ENCODE measurements at places on chromosomes 5 and 9.

DNA sequence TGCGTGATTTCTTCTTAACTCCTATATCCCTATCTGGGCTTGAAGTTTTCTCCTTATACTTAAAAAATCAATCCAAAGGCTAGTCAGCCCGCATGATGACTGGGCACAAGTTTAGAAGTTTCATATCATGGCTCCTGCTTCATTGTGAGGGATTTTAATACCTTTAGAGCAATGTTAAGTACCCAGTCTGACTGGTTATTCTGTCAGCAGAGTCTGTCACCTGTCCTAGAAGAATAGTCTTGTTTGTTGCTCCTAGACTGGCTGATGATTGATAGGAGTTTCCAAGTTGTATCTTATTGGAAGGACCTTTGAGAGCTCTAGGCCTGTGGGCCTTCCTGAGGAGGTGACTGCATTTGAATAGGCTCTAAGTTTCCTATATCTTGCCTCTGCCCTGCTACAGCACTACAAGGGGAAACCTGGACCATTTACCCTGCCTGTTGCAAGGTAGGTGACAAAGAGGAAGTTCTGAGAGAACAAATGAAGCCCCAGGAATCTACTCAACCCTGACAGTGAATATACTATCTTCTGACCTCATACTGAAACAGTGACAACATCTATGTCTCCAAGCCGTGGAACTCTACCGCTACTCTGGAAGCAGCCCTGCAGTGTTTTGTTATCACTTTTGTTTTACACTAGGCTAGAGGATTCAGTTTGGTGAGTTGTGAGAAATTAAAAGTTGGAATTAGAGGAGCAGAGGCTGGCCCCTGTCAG is 66.5 kb downstream of the F2RL2 start:
- no peak for DNase-seq

DNA sequence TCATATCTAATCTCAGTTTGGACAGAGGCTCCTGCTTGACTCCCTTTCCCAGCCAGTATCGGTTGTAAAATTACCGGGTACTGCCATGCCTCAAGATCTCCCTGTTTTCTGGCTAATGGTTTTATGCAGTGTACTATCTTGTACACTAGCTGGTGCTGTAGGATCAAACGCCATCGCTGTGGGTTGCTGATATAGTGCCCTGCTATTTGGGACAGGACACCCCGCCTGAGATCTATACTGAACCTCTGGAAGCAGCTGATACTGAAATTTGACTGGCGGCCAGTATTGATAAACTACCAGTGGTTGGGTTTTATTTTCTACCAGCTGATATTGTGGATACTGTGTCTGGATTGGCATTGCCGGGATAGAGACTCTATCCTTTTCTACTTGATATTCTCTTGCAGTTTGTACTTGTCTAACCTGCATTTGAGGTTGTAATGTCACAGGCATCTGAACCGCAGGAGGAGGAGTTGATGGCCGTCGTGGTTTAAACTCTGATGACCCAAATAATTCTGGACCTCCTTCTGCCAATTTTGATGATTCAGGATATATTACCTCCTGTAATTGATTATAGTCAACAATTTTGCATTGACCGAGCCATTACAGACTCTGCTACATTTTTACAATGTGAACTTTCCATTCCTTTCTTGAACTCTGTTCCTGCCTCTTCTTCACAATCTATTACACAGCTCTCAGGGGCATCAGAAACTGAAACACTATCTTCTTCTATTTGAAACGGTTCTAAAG is 112.5 kb upstream of the LARP1 start:
- DNase-seq = no peak

- peak; percentile 4 for DNase-seq
These were observed 67.5 kb upstream of the MAMDC2 start for GRCh38 chr9:69976152-69976551.

DNA sequence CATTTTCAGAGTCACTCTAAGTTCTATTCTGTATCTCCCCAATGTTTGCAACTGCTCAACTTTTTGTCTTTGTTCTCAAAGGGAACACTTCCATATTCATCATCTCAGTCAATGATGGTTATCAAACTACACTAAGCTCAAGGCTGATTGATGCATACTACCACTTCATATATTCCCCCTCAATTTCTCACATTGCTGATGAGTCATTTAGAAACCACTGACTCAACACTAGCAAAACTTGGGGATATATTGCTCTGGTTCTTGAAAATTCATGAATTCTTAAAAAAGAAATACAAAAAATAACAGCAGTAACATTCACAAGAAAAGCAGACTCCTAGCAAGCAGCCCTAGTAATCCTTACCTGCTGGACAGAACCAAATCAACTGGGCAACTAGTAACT is 52.2 kb downstream of the ABHD17B start:
- DNase-seq = no peak

GRCh38 chr5:160272889-160273288 is 39.5 kb downstream of the CCNJL start:
- DNase-seq = no peak

DNA sequence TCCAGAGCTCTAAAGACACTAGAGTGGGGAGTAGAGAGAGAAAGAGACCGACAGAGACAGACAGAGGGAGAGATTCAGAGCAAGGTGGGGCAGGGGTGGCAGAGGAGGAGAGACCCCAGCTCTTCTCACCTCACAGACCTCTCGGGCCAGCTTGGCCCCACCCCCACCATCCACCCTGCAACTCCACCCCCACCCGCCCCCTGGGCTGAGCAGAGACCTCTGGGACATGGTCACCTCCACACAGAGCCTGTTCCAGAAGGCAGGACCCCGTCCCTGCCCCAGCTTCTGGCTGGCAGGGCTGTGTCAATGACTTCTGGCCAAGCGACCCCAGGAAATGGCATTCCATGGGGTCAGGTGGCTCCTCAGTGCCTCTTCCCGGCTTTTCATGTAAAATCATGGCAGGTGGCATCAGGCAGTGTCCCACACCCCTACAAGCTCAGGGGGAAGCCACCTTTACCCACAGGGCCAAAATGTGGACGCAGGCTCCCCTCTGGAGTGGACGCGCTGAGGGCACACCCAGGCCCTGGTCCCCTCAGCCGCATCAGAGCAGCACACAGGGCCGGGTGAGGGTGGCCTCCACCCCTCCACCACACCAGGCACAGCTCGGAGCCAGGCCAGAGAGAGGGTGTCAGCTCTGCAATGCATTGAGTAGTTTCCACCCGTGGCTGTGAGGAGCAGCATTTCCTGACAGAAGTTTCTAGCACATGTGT is 131.2 kb upstream of the LPCAT1 start:
- no peak for DNase-seq

DNA sequence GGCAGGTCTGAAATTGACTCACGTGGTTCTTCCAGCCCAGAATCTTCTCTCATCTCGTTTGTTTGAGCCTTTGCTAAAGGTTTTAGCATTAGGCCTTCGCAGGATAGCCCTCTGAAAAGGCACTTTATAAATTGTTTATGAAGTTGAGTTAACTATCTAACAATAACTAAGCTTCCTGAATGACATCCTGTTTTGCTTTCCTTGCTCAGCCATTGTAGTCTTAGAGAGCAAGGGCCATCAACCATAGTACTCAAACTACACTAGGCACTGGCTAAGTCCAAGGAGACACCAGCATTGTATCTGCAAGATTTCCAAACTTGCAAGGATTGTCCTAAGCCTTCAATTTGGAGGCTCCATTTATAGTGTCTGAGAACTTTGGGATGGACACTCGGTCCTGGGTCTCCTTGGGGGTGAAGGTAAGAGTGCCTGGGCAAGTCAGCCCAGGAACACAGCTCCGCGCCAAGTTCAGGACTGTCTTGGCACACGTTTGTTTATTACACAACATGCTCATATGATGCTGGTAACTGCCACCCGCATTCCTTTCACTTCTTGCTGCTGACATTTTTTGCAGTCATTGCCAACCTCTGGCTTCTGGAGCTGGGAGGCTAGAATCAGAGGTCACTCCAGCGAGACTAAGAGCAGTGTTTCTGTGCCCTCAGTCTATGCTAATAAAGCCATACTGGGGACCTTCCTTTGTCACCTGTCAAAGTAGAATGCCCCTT is 151.1 kb downstream of the ESM1 start:
- DNase-seq = no peak

DNA sequence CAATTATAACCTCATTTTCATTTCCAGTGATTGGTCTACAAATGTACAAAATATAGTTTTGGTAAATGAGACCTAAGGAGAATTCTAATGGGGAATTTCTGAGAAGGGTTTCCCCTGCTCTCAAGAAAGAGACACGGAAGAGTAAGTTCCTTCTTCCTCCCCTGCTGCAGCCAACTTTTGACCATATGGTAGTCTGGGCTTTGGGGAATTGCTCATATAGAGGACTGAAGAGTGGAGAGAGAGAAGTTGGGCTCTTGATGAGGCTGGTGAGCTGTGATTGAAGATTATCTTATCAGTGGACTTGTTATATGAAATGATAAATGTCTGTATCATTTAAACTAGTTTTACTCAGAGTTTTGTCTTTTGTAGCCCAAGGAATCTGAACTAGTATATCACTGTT is 4.3 kb upstream of the LNPEP start:
- DNase-seq = no peak

DNA sequence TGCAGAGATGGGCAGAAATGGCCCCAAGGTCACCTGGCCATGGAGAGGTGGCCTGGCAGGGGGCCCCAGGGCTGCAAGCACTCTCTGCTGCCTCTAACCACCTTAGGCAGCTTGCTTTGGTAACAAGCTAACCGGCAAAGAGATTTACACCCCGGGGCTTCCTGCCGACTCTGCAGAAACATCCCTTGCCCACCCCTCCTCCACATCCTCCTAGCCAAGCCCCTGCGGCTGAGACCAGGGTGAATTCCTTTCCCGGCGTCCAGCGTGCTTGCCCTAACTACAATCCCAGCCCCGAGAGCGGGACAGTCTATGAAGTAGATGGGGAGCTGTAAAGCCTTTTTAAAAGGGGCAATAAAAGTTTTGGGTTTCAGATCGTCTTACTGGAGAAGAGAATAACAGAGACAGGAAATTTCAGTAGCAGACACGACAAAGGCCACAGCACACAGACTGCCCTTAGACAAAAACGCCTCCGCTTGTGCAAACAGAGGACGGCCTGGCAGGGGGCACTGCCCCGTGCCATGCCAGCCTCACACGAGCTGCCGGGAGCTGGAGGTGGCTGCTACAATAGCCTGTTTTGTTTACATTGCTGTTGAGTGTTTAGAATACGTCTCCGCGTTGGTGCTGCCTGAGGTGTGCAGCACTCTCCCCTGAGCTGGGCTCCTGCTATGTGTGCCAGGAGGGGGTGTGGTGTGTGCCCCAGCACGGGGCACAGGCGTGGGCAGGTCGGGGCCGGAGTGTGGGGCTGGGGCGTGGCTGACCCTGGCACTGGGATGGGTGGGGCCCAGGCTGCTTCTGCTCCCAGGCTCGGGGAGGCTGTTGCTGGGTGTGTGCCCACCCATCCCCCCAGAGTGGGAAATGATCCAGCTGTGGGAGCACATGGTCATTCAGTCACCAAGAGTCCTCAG is 15.3 kb downstream of the MYMK start:
- DNase-seq = peak; percentile 56

GRCh38 chr9:18705796-18706392 is 231.9 kb downstream of the ADAMTSL1 start:
- DNase-seq = no peak

DNA sequence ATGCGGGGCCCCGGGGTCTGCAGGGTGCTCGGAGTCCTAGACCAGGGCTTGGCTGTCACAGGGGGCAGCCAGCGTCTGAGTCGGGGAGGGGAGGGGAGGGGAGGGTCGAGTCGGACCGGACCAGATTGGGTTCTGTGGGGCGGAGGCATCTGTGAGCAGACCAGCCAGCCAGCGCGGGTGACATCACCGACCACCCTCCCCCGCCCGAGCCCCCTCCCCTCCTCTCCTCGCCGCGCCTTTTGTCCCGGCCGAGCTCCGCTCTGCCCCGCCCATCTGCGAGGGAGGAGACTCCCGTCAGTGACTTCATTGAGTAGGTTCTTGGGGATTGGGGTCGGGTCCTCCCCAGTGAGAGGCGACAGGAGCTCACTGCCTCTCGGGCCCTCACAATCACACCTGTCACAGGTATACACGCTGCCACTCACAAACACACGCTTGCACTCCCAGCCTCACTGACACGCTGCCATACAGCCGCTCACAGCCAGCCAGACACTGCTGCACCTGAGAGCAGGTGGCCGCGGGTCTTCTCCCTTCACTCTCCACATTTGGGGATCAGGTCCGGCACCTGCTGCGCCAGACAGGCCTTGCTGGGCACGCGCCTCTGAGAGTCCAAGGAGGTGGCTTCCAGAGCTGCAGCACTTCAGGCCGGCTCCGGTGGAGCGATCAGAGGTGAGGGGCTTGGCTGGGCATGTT is 546 bp downstream of the DNAJB5 start:
- DNase-seq = peak; percentile 74

DNA sequence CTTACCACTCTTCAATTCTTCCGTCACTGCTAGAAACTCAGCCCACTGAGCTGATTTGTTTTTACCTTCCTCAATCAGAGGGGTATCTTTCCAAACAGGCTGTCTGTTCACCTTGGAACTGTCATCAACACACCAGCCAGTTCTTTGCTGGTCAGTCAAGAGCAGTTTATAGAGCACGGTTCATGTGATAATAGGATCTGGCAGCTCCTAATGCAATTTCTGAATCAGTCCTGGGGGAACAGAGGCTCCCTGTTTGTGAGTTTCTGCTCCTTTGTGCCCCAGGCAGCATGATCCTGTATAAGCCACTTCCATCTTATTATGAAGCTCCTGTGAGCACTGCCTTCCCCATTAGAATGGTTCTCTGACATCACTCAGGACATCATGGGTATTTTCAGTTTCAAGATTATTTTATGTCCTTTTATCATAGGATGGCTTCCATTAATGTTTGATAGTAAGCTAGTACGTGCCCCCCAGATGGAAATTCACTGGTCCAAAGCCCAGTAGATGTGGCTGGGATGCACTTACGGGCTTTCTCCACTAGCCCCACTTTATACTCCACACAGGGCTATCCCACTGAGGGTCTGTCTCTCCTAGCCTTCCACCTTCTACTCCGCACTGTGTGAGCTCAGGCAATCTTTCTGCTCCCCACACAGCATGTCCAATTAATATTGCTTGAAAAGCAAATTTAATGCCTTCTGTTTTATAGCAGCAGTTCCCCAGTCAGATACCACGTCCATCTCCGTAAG is 85.5 kb upstream of the SPIN1 start:
- no peak for DNase-seq

DNA sequence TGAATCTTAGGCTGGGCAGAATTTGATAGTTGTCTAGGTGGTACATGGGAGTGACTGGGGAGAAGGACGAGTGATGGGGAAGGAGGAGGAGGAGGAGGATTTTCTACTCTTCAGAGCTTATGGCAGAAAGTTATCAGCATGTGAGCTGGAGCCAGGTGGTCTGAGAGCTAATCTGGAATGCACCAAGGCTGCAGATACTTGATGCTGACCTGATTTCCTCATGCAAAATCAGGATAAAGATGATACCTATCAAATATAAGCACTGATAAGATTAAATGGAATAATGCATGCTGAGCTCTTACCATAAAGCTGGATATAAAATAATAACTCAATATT is 250.4 kb downstream of the SEMA5A start:
- DNase-seq = no peak

- DNase-seq = no peak
These were observed 160.2 kb downstream of the SSBP2 start for GRCh38 chr5:81590498-81591384.

GRCh38 chr9:97767891-97768290 is 70.8 kb upstream of the XPA start:
- no peak for DNase-seq

- no peak for DNase-seq
These were observed 4.1 kb upstream of the KCNMB1 start for GRCh38 chr5:170393235-170393634.

GRCh38 chr9:129291041-129291501 is 113.0 kb upstream of the IER5L start:
- no peak for DNase-seq

All from endothelial cell (in vitro differentiated cells).